Activated T-helper 1 cell treated with Interleukin-2 at 50 U/mL for 16 hours (primary cell): ENCODE measurements at places on chromosomes 2 and 18.

DNA sequence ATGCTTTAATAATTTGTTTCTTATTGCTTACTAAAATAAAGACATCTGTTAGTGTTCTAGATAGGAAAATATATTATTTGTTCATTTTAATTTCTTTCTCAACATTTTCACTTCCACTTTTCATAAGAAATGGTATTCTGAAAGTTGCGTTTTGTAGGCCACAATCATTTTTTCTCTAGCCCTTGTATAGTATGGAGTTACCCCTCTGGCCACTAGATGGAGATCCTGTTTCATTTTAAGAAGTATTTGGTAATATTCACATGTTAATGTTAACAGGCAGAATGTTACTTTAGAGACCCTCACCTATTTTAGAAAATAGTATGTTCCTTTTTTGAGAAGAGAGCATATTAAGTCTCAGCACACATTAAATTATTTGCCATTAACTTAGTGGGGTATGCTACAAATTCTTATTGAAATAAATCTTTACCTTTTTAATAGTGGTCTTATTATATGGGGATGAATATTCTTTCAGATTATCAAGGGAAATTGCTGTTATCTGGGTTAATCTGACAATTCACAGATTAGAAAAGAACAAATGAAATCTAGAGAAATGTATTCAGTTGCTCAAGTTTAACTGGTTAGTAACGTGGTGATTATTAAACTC lies 73.9 kb upstream of the TTC27 start:
- no peak for DNase-seq

DNA sequence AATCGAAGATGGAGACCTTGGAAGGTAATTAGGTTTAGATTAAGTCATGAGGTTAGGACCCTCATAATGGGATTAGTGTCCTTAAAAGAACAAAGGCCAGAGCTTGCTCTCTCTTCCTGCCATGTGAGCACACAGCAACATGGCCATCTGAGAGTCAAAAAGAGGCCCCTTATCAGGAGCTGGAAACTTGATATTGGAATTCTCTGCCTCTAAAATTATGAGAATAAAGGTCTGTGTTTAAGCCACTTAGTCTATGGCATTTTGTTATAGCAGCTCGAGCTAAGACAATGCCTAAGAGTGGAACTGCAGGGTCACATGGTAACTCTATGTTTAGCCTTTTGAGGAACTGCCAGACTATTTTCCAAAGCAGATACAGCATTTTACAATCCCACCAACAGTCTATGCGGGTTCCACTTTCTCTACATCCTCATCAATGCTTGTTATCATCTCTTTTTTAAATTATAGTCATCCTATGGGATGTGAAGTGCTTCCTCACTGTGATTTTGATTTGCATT lies 42.4 kb downstream of the THADA start:
- DNase-seq = no peak

- no peak for DNase-seq
Observed at GRCh38 chr2:165016772-165017411, 61.6 kb upstream of the SLC38A11 start.

DNA sequence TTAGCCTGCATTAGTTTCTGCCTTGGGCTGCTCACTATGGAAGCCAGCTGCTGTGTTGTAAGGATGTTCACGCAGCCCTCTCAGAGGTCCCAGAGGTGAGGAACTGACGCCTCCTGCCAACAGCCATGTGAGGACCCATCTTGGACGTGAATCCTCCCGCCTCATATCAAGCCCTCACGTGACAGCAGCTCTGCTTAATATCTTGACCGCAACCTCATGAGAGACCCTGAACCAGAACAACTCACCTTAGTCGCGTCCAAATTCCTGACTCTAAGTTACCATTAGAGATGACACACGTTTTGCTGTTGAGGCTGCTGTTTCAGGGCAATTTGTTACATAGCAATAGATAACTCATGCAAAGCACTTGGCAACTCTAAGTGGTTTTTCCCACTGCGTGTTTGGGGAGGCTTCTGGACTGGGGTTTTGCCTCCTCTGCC lies 97.7 kb downstream of the TMEM17 start:
- DNase-seq = no peak

- peak; percentile 15 for DNase-seq
Observed at GRCh38 chr2:64945973-64946768, 43.0 kb upstream of the SLC1A4 start.

DNA sequence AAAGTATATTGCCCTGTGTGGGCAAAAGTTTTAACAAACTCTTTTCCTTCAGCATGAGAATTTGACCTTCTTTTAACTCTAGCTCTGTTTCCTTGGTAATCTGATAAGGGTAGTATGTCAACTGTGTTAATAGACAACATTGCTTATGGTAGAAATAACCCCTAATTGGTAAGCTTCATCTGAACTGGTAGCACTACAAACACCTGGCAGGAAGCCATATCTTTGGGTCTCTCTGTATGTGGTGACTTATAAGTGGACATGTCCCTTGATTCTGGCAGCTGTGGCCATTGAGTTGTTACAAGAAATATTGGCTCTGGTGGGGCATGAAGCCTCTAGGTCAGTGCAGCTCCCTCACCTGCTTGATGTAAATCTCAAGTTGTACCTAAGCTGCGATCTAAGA lies 46.9 kb downstream of the MBD5 start:
- DNase-seq = no peak

- DNase-seq = no peak
Observed at GRCh38 chr2:233835230-233836186, 18.8 kb downstream of the HJURP start.

DNA sequence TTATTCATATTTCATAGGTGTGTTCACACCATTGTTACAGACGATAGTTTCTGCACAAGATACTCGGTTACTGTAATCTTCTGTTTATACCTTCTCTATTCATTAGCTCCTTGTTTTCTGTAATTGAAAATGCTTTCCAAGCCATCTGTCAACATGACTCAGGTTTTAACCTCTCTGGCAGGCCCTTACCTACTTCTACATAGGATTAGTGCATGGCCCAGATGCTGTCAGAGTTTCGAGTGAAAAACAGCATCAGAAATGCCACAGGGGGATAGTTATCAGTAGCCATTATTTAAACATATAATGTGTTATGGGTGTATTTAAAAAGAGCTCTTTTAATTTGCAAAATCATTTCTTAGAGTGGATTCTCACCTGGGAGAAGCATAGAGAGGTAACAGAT lies 596.4 kb downstream of the FBXO15 start:
- DNase-seq = no peak

DNA sequence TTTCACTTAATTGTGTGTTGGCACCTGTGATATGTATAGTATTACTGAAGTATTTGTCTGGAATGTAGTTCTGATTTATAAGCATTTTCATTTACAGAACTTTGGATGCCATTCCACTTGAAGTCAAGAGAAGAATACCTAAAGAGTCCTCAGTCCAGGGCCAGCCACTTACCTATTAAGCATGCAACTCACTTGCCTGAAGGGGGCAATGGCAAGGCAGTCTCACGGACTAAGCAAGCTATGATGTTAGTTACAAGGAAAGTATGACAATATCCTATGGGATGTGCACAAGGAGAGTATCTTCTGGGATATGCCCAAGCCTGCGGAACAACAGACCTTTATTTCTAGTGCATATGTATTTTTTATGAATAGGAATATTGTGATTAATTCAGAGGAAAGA lies 369.4 kb upstream of the GCFC2 start:
- no peak for DNase-seq

DNA sequence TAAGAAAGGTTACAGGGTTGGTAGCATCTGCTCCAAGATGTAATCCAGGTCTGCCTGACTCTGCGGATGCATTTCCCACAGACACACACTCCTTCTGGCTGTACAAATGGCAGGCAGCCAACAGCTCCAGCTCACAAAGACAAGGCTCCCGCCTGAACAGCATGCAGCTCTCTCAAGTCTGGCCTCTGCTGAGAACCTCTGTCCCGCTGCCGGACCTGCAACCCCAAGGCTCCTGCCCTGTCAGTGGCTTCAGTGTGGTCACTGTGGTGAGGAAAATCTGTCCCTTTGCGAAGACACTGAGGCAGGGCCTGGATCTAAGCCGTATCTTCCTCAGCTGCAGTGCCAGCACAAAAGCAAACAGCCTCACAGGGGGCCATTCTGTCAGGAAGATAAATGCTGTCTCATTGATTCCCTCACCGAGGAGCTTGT lies 469.3 kb upstream of the MEX3C start:
- DNase-seq = no peak

DNA sequence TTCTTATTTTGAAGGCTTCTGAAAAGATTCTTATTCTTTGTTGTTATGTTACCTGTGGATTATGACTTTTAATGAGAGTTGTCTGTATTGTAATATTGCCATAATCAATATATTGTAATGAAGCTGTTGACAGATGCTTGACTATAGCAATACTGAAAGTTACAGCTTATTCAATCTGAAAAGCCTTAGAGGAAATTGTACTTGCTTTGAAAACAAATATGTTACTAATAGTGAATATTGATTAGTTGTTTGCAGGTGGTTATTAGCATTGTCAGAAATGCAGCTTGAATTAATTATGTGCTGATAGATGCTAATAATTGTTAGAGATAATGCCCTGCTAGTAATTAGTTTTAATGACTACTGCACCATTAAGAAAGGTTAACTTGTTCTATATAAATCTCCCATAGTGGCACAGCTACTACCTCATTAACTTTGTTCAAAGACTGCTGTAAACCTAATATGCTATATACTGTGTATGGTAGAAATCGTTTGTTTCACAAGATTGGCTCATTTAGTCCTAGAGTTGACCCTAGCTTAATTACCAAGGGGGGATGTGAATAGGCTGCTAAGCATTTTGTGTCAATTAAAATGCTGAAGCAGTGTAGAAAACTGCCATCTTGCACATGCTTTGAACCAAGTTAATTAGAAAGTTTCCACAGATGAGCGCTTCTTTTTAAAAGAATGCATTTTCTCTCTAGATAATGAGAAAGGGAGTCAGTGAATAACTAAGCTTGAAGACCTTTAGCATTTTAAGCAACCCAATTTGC lies 30.5 kb downstream of the SLC39A10 start:
- no peak for DNase-seq
